ENCODE measurements at places on chromosomes 1 and 21.

- peak; percentile 52 for DNase-seq
Observed at GRCh38 chr1:229410692-229411433, 23.0 kb downstream of the ACTA1 start.

DNA sequence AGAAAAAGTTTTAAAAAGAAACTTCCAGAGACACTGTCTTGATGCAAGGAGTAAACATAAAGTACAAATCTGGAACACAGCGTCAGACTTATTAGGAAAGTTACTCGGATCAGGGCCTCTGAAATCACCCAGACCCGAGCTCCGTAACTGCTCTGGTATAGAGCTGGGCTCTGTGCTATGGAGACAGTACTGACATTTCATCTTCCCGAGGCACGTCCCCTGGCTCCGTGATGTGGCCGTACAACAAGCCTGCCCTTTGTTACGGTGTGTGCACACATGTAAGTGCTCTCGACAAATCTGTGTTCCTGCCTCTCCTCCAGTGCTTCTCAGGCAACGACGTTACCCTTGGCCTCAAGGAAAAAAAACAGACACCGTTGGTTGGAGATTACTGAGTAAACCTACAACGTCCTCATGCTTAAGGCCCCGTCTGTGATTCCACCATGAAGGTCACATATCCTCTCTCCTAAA is 107.0 kb upstream of the IRF2BP2 start:
- peak; percentile 44 for DNase-seq

GRCh38 chr1:36796733-36797132 is 237.6 kb downstream of the GRIK3 start:
- no peak for DNase-seq

DNA sequence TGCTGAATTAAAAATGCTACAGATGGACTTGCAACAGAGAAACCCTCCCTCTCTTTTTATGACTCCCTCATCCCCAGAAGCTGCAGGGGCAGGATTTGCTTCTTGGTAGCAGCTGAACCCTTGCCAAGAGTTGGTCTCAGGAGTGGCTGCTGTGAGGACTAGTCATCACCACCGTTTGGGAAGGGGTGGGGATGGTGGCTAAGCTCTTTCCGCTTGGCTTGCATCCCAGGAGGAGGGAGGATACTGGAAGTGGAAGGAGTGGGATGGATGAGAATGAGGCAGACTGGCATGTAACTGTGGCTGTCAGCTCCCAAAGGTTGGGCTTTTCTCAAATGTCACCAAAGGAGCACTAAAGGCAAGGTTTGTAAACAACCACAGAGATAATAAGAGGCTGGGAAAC is 50.8 kb upstream of the COL24A1 start:
- peak; percentile 88 for DNase-seq

DNA sequence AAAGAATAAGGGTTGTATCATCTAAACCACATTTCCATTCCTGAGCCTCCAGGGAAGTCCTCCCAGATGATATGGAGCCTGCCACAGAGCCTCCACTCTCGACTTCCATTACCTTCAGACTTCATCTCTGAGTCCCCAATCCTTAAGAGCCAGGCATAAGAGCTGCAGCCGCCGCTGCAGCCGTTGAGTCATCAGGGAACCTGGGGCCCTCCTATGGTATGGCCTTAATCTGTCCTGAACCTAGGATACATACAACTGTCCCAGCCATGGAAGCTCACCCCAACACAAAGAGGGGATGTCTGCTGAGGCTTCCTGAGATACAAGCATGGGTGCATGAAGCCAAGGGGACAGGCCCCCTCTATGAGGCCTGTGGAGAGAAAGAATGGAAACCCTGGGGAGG is 16.3 kb downstream of the TAL1 start:
- no peak for DNase-seq

GRCh38 chr1:160644399-160644798 is 2.4 kb downstream of the SLAMF1 start:
- DNase-seq, result no peak

GRCh38 chr1:73273886-73274285 is 924.1 kb downstream of the LRRIQ3 start:
- no peak for DNase-seq
